ENCODE measurements at places on chromosomes 5 and 9. TPM values are rescaled to one million over a fixed set of nuclear protein-coding genes. Genes with fewer than 3 reads are reported as not detected.

TAF11L4 gene
- total RNA-seq = not detected

GPX8 gene
- total RNA-seq = 55.5 TPM

MPDZ gene
- total RNA-seq = 40.3 TPM

C8G gene
- total RNA-seq = not detected

GRCh38 chr5:37400501-37400900 is 21.4 kb downstream of the WDR70 start:
- H3K4me3 ChIP-seq = no peak overlapping the region
- H3K4me1 ChIP-seq = no peaks in the 10 kb centered on the region
- H3K36me3 ChIP-seq = no peaks in the 10 kb centered on the region
- H3K27me3 ChIP-seq = no peaks in the 10 kb centered on the region
- DNase-seq = no peak

DNA sequence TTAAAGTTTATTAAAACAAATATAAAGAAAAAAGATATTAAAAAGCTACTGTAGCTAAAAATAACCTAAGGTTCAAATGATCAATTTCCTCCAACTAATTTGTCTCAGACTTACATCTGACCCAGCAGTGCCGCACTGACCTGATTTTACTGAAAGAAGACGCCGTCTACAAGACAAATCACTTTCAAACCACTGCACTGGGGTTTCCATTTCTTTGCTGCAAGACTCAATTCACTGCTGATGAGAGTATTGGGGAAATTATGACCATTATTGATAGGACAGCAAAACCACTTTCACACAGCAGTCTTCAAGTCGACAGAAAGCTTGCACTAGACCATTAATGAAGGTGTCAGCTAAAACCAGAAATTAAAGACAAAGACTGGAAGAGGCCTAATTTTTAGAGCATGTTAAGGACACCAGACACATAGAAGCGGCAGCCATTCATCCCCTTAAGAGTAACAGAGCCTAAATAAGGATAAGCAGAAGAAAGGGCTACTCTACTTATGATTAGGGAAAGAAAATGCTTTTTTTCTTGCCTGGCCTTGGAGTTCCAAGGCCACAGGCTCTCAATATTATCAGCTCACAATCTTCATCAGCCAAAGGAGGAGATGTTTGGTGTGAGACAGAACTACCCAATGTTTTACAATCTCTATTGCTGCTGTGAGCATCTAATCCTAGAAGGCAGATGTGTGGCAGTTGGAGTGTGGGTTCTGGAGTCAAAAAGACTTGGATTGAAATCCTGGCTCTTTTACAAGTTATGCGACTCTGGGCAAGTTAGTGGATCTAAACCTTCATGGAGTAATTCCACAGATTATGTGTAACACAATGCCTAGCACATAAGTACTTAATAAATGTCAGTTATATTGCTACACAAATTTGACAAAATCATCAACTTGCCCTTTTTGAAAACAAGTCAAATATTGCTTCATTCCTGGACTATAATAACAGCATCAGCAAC is 190.7 kb downstream of the MAPKAP1 start:
- no peaks in the 10 kb centered on the region for H3K27me3 ChIP-seq
- H3K27ac ChIP-seq = no peak overlapping the region
- no peaks in the 10 kb centered on the region for H3K36me3 ChIP-seq
- DNase-seq = no peak
- H3K4me1 ChIP-seq = peaks cover 11% of the 10 kb centered on the region

- no peaks in the 10 kb centered on the region for H3K36me3 ChIP-seq
- no peaks in the 10 kb centered on the region for H3K4me1 ChIP-seq
- H3K4me3 ChIP-seq = no peak overlapping the region
- DNase-seq = no peak
- no peaks in the 10 kb centered on the region for H3K27me3 ChIP-seq
Observed at GRCh38 chr5:21931116-21931515, 922.0 kb downstream of the CDH12 start.

DNA sequence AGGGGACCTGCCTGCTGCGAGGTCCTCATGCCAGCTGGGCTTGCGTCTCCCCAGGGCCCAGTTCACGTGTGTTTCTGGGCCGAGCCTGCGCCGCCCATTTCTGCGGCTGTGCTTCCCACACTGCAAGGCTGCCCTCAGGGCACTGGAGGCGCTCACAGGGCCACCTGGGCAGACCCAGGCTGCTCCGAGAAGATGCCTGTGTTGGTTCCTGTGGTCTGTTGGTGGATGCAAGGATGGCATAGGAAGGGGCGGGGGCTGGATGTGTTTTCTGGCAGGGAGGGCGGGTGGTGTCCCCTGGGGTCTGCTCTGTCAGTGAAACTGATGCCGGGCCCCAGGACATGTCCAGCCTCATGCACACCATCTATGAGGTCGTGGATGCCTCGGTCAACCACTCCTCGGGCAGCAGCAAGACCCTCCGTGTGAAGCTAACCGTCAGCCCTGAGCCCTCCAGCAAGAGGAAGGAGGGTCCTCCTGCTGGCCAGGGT is 25.9 kb downstream of the NKD2 start:
- no peak overlapping the region for H3K27ac ChIP-seq
- H3K36me3 ChIP-seq = no peaks in the 10 kb centered on the region
- DNase-seq = no peak
- peaks cover 2% of the 10 kb centered on the region for H3K4me1 ChIP-seq

- no peaks in the 10 kb centered on the region for H3K4me1 ChIP-seq
- no peaks in the 10 kb centered on the region for H3K27me3 ChIP-seq
Observed at GRCh38 chr5:91607675-91608074, 224.6 kb upstream of the ARRDC3 start.

DNA sequence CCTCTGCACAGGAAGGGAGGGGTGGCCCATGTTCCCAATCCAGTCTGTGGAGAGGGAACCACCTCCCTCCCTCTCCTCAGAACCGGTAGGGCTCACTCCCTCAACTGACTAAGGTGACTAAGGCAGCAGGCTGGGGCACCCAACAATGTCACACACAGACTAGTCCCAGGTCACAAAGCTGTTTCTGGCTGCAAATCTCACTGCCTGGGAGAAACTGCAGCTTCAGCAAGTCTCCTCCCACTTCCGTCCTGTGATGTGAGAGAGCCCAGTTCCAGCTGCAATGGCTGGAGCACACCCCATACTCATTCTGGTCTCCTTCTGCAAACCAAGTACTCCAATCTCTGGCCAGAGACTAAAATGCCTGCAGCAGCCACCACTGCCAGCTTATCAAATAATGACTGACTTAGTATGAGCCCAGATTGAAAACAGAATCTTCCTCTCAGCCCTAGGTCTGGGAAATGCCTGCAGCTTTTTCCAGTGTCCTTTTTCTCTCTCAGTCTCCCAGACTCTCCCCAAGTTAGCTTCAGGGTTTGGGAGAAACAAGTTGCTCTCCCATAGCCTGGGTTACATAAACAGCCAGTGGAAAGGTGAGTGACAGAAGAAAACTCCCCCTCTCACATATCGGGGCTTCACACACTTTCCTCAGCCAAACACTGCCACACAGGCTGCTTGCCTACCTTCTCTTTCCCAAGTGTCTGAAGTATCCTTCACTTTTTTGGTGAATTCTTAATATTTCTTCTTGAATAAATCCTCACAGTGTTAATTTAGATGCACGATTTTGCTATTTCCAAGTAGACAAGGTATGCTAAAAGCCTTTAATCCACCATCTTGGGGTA is 247.4 kb upstream of the RASA1 start:
- no peak for DNase-seq
- H3K36me3 ChIP-seq = no peaks in the 10 kb centered on the region
- no peaks in the 10 kb centered on the region for H3K27me3 ChIP-seq
- no peak overlapping the region for H3K27ac ChIP-seq
- H3K4me1 ChIP-seq = peaks cover 5% of the 10 kb centered on the region
- H3K4me3 ChIP-seq = no peak overlapping the region

GRCh38 chr9:127109212-127109711 is 13.2 kb downstream of the ANGPTL2 start:
- DNase-seq = no peak
- H3K4me3 ChIP-seq = no peak overlapping the region
- H3K27me3 ChIP-seq = no peaks in the 10 kb centered on the region
- H3K27ac ChIP-seq = no peak overlapping the region
- no peaks in the 10 kb centered on the region for H3K36me3 ChIP-seq

GRCh38 chr9:134735441-134736175 is 94.0 kb downstream of the COL5A1 start:
- H3K27ac ChIP-seq = no peak overlapping the region
- DNase-seq = no peak
- no peak overlapping the region for H3K4me3 ChIP-seq
- H3K4me1 ChIP-seq = no peaks in the 10 kb centered on the region
- no peaks in the 10 kb centered on the region for H3K36me3 ChIP-seq

DNA sequence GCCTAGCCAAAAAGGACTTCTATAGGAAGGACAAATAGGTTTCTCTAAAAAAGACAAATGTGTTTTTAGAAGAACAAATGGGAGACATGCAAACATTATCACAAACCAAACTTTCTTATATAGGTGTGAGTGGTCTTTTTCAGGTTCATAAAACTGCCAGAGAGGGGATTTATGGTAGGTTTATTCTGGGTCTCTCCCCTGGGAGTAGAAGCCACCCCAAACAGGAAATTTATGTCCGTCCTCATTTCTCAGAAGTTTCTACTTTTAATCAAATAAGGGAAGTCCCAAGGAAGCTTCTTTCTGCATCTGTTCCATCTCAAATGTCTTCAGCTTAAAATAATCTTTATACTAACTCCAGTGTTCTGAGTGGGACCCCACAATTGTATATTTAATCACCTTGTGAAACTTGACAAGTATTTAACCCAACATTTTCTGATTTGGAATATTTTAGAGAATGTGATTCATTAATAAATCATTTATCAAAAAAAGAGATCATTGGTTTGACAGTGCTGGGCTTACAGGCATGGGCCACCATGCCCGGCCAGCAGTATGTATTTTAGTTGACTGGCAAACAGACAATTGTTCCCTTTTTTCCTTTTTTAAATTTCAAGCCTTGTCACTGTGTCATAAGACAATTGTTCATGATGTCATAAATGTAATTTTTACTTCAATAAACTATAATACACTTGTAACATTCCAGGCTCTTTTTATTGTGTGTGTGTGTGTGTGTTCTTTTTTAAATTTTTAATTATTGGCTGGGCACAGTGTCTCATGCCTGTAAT is 44.6 kb upstream of the GLDC start:
- H3K36me3 ChIP-seq = no peaks in the 10 kb centered on the region
- no peak overlapping the region for H3K27ac ChIP-seq
- DNase-seq = no peak
- peaks cover 4% of the 10 kb centered on the region for H3K4me1 ChIP-seq
- no peaks in the 10 kb centered on the region for H3K27me3 ChIP-seq

All from H1 (cell line).